ENCODE measurements at places on chromosomes 6 and 20.

GRCh38 chr6:71387179-71387578, 98.6 kb downstream of the OGFRL1 start:
- no peak for DNase-seq

DNA sequence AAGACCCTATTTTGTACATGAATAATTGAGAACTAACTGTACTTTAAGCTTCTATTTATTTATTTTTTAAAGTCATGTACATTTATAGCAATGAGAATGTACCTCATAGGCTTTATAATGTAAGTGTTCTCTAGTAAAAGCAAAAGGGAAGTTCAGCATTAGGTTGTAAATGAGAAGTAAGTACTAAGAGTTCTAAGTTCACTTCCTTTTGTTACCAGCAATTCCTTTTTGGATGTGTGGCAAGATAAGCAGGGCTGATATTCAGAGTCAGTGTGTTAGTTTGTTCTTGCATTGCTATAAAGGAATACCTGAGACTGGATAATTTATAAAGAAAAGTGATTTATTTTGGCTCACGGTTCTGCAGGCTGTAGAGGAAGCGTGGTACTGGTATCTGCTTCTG, 54.0 kb upstream of the CCN2 start:
- no peak for DNase-seq

DNA sequence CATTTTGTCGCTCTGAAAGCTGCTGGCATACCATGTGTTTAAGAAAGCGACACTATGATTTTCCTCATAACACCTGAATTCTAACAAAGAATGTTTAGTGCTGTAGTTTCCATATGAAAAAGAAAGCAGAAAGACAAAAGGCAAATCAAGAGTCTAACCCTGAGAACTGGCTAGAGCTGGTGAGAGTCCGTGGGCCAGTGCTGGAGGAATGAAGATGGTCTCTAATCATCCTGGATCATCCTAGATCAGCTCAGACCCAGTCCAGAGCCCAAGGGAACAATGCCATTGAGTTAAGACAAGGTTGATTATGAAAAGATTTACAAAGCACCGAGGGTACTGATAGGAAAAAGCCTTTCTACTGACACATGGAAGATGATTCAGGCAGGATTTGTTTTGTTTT, 73.0 kb upstream of the MYLIP start:
- DNase-seq = no peak

DNA sequence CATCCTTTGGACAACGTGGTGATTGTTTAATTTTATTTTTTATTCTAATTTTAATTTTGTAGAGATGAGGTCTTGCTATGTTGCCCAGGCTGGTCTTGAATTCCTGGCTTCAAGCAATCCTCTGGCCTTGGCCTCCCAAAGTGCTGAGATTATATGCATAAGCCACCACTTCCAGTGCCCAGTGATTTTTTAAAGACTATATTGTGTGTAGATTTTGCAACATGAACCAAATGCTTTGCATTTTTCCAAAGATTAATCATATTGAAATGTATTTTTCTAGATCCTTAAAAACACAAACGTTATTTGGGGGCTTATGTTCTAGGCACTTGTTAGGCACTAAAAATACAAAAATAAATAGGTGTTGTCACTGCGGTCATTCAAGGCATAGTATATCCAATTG, 117.6 kb upstream of the CCN2 start:
- DNase-seq = no peak

DNA sequence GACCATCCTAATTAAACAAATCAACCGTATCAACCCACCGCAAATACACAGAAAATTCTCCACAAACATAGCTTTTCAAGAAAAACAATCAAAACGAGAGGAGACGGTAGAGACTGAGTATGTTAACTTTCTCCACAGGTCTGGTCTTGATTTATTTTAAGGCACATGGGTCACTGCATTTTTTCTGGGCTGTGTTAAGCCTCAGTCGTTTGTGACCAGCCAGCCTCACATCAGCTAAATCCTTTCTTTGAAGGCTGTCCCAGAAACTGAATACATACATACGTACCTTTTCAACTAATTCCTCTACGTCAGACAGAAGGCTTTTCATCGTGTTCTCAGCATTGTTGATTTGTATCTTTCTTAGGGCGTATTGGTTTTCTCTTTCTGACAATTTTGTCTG, 69.4 kb downstream of the LAMA4 start:
- DNase-seq = peak; percentile 53

DNA sequence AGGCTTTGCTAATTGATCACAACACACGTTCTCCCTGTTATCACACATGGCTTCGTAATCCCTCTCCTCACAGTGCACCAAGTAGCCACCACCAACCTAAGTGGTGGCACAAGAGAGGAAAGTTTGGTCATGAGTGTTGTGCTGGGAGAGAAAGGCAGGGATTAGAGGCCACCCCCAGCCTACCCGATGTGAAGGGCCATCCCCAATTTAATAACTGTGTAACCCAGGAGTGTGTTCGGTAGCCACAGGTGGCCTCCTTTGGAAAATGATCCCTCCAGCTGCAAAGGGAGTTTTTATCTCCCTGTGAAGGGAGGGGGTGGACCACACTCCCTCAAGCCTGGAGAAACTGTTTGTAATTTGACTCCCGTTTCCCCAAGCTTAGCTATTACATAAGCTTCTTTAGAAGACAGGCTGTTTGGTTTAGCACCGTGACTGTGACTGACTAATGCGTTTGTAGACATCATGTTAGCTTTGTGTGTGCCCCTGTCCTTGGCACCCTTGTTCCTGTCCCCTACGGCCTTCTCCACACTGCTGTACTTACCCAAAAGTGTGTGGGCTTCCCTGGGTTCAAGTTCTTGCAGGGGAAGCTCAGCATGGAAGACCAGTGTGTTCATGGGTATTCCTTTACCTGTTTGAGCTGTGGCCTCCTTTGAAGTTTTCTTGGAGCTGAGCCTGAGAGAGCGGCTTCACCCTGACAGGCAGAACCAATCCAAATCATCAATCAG, 20.6 kb downstream of the PPP1R16B start:
- DNase-seq = peak; percentile 73

DNA sequence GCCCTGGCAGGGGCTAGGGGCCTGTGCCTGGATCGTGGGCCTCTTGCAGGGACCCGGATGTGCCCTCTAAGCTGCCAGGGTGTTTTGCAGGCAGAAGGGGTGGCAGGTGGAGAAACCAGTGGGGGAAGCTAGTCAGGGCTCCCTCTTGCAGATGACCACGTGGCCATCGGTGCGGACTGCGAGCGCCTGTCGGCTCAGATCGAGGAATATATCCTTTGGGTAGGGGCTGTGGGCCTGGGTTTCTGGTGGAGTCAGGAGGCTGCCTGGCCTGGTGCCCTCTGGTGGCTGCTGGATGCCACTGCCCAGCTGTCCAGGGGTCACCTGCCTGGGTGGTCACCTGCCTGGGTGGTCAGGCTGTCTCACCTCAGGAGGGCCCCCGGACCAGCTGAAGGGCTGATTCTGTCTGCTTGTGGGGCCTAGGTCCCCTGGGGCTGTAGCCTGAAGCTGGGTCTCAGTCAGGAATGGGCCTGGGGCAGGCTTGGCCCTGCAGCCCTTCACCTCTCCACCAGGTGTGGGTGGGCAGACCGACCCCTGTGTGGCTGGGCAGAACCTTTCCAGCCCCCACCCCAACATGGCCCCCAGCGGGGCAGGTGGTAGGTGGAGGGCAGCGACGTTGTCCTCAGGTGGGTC, 6.7 kb downstream of the TCEA2 start:
- no peak for DNase-seq

- DNase-seq = no peak
Observed at GRCh38 chr6:158374020-158374419, 61.8 kb downstream of the TULP4 start.

- DNase-seq = no peak
Observed at GRCh38 chr6:114342086-114342825, 567 bp downstream of the HS3ST5 start.

- peak; percentile 32 for DNase-seq
Observed at GRCh38 chr6:105402090-105402938, 568 bp downstream of the PREP start.

- DNase-seq = no peak
Observed at GRCh38 chr6:148367411-148368024, 24.9 kb downstream of the SASH1 start.

DNA sequence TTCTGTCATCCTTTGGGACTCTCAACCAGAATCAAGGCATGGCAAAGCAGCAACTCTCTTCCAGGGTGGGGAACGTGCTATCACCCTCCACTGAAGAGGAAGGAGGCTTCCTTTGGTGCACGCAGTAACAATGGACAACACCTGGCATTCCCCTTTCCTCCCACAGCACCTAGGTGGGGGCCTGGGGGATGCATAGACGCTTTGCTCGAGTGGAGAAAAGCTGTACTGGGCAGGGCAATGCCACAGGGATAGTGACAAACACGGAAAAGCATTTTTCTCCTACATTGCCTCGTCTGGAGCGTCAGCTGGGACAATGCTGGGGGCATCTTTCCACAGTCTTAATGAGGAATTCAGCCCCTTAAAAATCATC, 82.9 kb downstream of the GMPR start:
- no peak for DNase-seq

DNA sequence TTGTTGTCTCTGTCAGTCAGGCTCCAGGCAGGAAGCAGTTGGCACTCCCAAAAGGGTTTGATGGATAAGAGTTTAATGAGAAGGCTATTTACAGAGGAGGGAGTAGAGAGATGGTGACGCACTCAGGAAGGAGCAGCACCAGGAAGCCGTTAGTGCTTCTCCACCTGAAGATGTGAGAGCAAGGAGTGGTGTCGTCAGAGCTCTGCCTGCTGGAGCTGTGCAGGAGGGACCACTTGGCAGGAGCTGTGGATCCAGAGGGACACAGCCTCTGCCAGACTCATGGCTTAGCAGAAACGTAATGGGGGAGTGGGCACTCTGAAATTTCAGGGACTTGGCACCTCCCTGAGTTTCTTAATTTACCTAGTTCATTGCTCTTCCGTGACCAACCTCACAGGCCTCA, 16.8 kb downstream of the DAAM2 start:
- DNase-seq = no peak

DNA sequence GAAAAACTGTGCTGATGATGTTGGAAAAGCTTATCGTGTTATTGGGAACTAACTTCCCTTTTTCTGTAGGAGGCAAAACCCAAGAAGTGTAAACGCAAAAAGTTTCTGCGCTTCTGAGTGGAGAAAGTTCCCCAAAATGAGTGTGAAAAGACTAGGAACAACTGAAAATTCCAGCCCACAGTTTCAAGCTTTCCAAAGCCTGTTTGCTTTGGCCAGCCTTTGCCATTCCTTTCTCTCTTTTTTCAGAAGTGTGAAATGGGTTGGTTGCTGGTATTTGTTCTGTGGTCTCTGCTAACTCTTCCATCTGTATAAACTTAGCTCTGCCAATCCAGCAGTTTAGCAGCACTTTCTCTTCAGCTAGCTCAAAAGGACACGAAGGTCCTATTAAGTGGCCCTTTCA, 491.3 kb downstream of the MAFB start:
- DNase-seq = peak; percentile 37

GRCh38 chr6:108106261-108106660, 31.7 kb upstream of the OSTM1 start:
- DNase-seq = no peak

GRCh38 chr6:89443658-89444057, 10.7 kb downstream of the ANKRD6 start:
- DNase-seq = no peak

GRCh38 chr20:58043236-58044140, 185.0 kb downstream of the ANKRD60 start:
- no peak for DNase-seq

DNA sequence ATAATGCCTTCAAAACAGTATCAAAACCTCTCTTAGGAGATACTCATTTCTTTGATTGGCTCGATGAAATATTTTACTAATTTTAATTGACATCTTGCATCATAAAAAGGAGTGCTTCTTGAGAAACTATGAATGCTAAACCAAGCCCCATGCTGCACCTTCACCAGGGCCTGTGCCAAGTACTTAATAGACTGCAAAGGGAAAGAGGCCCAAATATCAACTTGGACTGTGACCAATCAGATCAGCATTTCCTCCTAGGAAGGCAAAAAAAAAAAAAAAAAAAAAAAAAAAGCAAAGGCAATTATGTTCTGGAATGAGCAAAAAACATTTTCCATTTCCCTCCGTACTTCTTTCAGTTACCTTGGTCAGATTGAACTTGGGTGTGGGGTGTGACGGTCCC, 253.0 kb upstream of the SOX4 start:
- no peak for DNase-seq

DNA sequence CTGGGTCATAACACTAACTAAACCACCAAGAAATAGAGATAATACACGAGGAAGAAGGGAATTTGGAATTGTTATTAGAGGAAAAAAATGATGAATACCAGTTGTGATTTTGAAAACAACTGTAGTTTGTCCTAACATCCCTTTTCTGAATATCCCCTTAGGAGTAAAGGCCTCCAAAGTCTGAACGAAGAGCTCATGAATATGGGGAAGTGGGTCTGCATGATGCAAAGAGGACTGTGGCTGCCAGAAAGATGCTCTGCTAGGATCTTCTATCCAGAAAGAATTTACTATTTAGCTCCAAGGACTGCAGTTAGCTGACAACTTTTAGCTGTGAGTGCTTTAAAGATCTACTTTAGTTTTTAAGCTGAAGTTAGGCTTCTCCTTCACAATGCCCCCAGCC, 308.8 kb upstream of the HS3ST5 start:
- no peak for DNase-seq

All from right renal pelvis (tissue), 4 donors.